IPS DF 19.7 (cell line): ENCODE measurements at places on chromosomes 16 and 17.

GRCh38 chr16:55003306-55003705 is 72.6 kb downstream of the IRX5 start:
- no peak for DNase-seq

GRCh38 chr17:1645207-1646171 is at the start of gene SCARF1:
SCARF1 (minus strand) TSS chr17:1645732; CDS start chr17:1645697, 35 bp downstream.
- no peak for DNase-seq

DNA sequence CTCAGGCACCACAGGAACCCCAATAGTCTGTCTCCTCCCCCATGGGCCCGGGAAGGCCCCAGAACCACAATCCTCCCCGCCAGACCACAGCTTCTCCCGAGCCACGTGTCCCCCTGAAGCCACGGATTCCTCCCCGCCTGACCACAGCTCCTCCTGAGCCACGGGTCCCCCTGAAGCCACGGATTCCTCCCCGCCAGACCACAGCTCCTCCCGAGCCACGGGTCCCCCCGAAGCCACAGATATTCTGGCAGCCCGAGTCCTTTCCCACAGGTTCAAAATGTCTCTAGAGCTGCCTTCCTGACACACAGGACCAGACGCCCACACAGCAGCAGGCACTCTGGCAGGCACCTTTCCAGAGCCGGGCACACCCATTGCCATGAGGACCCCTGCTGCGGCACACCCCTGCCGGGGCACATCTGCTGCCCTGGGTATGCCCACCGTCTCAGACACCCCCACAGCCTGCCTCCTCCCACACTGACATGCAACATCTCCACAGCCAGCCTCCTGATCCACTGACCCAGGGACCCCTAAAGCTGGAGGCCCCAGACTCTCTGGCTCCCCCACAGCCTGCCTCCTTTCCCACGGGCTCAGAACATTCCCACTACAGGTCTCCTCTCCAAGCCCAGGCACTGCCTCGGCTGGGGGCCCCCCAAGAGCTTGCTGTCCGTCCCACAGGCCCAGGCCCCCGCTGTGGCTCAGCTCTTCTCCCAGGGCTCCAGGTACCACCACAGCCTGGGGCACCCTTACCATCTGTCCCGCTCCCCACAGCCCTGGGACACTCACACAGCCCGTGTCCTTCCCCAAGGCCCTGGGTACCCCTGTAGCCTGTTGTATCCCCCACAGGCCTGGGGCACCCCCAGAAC is 2.2 kb downstream of the KIAA0753 start:
- DNase-seq: no peak

- no peak for DNase-seq
Observed at GRCh38 chr17:79325709-79326430, 251.2 kb downstream of the ENGASE start.

- DNase-seq: no peak
Observed at GRCh38 chr17:58387834-58388233, 29.5 kb downstream of the RNF43 start.

DNA sequence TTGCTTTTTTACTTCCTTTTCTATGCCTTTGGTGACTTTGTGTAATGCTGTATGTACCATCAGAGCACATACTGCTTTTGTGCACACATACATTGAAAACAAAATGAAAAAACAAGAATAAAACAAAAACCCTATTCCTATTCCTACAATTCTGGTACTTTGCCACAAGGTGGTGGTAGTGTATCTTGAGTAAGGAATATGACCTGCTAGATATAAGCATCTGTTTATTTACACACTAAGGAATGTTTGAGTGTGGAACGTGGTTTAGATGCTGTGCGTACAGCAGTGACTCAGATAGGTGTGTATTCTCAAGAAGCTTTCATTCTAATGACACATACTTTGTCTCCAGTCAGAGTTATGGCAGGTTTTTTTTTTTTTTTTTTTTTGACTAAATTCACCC is 606.2 kb downstream of the WWOX start:
- DNase-seq: no peak

DNA sequence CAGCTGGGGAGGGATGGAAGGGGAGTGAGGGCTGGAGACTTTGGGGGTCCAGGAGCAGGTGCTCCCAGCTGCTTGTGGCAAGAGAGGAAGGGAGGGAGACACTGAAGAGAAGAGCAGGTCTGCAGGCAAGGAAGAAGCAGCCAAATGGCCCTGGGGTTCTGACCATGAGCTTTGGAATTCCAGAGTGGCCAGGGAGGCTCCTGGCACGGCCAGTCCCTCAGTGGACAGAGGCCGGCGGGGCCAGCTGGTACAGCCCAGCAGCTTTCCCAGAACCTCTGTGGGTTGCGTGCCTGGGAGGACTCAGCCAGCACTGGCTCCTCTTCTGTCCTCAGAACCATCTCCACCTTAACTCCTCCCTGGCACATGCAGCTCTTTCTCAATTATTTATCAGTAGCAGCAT is 233.0 kb downstream of the MSI2 start:
- DNase-seq: no peak
